ENCODE measurements at places on chromosomes 3 and 15.
A peak's percentile ranks its signal among the peaks of the same experiment; 100 is the strongest.

- no peak for DNase-seq
These were observed 424.9 kb upstream of the ZNF385D start for GRCh38 chr3:22175947-22176346.

DNA sequence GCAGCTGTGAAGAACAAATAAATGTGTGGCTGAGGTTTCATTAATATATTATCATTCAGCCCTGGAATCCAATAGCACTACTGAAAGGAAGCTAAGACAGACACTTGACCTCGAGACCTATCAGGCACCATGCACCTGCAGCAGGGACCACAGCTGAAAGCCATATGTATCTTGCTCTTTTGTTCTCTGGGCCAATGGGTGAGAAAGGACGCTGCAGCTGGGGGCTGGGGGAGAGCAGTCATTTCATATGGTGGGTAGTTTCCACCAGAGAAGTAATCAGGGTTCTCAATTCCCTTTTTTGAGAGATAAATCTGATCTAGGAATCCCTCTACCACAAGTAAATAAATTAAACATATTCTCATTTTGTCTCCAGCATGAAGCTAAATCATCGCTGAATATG is 225.6 kb upstream of the STRIT1 start:
- DNase-seq = no peak

GRCh38 chr3:188342991-188343732 is 189.2 kb downstream of the LPP start:
- no peak for DNase-seq

DNA sequence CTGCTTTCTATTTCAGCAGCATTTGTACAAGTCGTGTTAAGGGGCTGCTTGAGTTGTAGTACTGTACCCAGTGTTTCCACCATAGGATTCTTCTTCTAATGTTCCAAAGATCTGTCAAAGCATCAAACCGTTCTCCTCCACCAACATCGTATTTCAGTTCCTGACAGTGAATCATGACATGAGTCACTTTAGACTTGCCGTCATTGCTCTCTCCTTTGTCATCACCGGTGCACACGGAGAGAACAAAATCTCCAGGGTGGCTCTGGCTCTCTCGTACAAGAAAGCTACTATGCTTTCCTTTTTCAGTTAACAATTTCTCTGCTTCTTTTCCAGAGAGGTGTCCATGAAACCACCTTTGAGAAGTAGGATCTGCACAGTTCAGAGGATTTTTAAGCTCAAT is 270.9 kb upstream of the CCDC54 start:
- DNase-seq = no peak

DNA sequence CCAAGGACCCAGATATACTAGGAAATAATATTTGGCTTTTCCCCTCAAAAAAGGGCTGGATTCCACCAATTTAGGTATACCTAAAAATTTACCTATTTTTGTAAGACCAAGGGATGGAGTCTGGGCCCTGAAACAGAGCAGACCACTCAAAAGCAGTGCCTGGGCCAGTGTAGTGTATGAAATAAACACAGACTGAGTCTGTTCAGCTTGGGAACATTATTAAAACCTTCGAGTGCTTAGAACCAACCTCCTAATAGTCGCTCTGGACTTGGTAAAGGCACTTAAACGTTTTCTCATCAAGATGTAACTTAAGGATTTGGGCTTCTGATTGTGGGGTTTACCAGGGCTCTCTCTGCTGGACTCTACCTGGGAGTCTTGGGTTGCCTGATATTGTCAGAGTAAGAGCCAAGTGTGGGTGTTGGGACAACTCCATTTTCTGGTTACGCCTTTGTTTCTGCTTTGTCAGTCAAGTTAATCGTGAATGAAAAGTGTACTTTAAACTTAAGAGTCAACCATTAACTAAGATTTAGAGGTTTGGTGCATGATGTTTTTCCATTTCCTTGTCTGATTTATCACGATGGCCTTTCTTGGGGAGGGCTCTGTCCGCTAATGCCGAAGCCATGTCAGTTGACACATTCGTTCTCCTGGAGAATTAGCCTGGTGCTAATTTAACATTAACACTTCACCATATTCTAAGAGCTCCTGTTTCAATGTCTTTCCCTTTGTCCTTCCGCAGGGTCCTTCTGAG is 221.0 kb upstream of the TPM1 start:
- DNase-seq = no peak

GRCh38 chr15:63600616-63601025 is 3.4 kb downstream of the FBXL22 start:
- DNase-seq = peak; percentile 85

DNA sequence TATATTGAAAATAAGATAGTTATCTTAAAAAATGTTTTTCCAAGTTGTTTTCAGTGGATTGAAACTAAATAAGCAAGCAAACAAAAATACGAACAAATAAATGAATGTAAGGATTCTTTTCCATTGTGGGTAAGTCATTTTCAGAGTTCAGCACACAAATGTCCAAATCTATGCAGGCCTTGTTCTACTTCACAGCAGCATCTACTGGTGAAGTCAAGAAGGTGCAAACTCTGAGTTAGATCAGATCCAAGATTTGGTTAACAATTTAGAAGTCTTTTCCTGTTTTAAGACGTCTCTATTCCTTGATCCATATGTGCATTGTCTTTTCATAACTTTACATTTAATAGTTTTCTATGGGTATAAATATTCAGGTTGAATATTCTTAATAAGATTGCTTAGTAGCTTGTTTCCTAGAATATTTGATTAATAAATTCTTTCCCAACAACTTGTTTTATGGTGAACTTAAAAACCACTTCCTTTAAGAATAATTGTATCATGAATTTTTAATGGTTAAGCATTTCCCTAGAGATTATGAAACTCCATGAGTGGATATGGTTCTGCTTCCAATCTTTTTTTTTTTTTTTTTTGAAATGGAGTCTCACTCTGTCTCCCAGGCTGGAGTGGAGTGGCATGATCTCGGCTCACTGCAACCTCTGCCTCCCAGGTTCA is 10.5 kb downstream of the PTX3 start:
- no peak for DNase-seq

DNA sequence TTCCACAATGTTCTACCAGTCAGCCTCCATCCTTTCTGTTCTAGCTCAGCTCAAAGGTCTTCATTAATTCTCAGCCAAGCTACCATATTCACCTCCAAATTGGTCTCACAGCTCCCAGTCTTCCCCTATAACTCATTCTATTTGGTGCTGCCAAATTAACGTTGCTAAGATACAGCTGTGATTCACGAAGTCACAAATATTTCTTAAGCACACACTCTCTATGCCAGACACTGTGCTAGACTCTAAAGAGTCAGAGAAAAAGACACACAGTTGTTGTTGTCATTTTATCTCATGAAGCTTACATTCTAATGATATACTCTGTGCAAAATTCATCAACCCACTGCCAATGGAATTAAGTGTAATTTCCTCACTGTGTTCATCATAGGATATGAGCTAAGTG is 102.8 kb downstream of the FRMD5 start:
- DNase-seq = no peak

GRCh38 chr3:128486205-128486628 is 6.8 kb downstream of the GATA2 start:
- no peak for DNase-seq

GRCh38 chr3:131903988-131904415 is 130.8 kb downstream of the CPNE4 start:
- DNase-seq = no peak

- DNase-seq = no peak
These were observed 109.4 kb upstream of the RAD18 start for GRCh38 chr3:9072667-9073009.

- no peak for DNase-seq
These were observed 667.2 kb upstream of the NAALADL2 start for GRCh38 chr3:174191895-174192294.

DNA sequence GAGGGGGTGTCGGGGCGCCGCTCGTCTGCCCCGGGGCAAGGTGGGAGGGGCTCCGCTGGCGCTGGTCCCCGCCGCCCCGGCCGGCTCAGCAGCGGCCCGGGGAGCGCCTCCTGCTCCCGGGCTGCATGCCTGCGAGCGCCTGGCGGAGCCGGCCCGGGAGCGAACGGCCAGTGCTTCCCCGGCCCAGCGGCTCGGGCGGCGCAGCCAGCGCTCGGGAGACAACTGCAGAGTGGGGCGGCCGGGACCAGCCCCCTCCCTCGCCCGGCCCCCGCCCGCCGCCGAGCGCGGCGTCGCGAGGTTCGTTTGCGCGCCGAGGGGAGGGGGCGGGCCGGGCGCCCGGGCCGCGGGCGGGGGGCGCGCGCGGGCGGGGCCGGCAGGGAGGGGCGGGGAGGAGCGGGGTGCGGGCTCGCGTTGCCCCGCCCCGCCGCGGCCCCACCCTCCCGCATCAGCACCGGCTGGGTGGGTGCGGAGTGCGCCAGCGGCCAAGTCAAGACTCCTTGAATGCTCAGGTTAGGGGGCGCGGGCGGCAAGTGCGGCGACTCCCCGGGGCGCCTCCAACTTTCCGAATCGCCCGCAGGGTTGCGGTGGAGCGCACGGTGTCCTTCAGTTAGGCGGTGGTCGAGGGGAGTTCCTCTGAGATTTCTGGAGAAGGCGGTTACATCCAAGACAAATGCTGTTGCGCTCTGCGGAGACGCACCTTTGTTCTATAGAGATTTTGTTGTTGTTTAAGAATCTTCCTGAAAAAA is at the start of gene RGMA:
Gene RGMA, minus strand, starts transcription at position 231 of the 746 bp plus-strand sequence. CDS start 279 bp downstream, outside the sequence.
- DNase-seq = no peak

DNA sequence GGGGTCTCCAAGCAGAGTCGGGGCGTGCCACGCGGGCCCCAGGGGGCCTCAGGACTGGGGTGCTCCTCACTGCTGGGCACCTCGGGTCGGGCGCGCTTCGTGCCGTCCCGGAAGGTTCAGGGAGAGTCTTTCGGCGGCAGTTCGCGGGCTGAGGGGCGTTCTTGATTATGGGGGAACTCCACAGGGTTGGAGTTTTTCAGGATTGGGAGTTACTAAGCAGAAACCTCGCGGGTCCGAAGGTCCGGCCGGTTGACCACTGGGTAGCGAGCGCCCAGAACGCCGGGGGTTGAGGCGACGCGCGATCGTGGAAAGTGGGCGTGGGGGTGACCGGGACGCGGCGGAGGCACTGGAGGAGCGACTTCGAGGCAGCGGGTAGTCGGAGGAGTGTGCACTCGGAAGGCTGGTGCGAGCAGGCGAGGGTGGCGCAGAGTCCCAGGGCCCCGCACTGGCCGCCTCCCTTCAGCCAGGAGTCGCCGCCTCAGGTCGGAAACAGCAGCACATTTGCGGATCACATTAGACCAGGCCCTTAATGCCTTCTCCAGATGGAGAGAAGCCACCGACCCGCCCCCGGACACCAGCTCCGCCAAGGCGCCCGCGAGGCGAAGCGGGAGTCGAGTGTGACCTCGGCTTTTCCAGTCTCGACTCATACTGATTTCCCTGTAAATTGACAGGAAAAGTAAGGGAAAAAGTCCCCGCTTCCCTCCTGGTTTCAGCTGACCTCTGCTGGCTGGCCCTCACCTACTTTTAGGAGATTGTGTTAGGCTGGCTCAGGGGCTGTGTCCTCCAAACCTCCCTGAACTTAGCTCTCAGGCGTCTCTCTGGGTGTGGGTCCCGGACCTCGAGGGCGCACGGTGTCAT is 685 bp downstream of the ADAMTSL3 start:
- no peak for DNase-seq

DNA sequence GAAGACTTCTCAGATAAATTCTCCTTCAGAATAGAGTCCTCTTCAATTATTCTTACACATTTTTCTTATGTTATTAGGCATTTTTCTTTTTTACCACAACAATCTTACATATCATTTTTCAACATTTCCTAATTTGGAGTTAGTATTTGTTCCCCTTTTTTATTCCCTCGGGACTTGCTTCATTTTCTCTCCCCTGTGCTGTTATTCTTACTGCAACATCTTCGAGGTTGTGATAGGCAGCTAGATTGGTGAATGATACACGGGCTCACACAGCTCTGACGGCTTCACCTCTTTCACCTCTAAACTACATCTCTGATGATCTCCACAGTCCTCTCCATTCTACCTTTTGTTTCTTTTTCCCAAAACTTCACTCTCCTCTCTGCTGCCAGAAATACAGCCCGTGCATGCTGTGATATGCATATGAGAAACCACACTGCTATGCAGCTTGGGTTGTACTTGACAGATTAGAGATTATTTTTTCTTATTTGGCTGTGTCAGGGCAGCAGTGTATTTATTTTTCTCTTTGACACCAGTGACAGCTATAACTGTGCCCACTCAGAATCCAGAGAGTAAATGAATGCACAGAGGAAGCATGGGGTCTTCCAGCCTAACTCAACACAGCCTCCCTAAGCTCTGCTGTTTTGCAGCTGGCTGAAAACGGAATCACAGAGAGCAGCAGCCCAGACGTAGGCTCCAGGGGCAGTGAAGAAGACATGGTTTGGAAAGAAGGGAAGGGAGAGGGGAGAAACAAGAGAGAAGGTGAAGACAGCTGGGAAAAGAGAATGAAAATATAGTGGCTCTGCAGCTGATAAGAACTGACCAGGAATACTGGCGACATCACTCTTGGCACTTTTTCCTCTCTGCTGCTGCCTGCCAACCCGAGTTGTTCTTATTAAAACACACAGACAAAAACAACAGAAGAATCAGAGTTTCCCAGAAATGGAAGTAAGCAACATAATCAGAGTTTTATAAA is 61.8 kb downstream of the SLC9A9 start:
- DNase-seq = no peak

DNA sequence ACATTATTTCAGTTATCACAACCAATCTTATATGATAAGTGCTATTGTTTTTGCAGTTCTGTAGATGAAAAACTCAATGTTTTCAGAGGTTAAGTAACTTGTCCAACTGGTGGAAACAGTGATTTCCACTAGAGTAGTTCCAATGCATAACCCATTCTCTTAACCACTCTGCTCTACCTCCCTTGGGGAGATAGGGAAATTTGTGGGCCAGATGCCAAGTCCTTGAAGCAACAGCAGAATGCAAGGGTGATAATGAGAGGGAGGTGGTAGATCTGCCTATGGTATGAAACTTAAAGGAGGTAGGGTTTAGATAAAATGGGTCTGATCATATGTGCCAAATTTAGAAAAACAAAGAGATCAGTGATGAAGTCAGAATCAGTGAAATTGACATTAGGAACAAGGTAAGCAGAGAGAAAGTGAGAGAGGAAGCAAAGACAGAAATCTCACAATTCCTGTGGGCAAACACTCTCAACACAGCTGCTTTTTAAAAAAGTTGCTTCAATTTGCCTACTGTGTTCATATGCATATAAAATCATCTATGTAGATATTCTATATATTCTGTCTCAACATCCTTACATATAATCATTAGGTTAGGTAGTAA is 50.5 kb upstream of the UBP1 start:
- no peak for DNase-seq

DNA sequence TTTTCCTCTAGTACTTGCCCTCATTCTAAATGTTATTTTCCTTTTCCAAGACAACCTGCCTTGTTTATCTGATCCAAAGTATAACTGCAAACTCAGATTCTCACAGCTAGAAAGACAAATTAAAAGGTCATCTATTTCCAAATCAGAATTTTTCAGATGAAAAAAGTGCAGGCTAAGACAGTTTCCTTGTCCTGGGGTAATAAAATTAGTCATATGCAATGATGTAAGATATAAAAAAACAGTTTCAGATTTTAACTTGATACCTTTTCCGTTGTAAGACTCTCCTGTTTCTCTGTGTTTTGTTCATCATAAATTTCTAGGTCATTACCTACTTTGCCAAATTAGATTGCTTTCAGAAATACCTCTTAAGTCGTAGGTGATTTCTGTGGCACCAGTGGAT is 238.4 kb upstream of the PEX5L start:
- DNase-seq = no peak

Measured in effector memory CD8-positive, alpha-beta T cell (primary cell).